Sciatic nerve (tissue), 2 donors: ENCODE measurements at places on chromosomes 2 and 18. TPM values are rescaled to one million over a fixed set of nuclear protein-coding genes. Genes with fewer than 3 reads are reported as not detected.

DNA sequence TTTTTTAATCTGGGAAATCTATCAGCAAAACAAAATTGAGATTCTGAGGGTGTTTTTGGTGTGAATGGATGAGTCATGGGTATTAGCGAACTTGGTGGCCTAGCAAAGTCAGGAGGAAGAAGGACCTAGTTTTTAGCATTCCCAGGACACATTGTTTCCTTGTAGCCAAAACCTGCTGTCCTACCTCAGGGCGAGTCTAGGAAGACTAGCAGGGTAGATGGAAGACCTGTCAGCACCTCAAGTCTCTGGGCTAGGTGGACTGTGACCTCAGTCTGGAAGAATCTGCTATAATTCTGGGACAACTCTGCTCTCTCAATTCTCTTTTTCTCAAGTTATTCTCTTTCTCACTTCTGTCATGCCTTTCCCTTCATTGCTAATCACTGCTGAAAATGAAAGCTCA lies 1399.3 kb upstream of the LRRTM1 start:
- DNase-seq = no peak

- no peak for DNase-seq
Measured at GRCh38 chr18:43596105-43596712, 318.9 kb upstream of the SYT4 start.

Gene ALPI
- not detected for total RNA-seq

Gene HTRA2
- total RNA-seq = 34.5 TPM

Gene FAM161A
- total RNA-seq = 5.9 TPM

Gene FOXD4L1
- not detected for total RNA-seq

Gene TMEM37
- 7.1 TPM for total RNA-seq

- peak; percentile 89 for DNase-seq
Measured at GRCh38 chr2:18987592-18988073, 370.8 kb downstream of the OSR1 start.

DNA sequence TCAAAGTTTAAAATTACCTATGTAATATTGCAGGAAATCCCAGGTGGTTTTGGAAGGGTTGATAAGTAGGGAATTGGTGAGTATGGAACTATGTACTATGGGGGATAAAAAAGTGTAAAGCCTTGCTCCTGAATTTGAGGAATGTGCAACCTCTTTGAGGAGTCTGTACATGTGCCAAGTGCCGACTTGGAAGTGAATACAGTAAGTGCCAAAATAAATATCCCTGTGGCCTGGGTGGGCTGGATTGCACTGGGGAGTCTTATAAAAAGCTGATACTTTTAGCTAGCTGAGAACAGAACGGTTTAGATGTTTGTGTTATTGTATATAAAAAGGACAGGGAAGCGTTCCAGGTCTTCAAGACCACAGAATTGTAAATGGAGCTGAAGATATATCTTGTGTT lies 317.1 kb upstream of the LRRTM1 start:
- DNase-seq = no peak

DNA sequence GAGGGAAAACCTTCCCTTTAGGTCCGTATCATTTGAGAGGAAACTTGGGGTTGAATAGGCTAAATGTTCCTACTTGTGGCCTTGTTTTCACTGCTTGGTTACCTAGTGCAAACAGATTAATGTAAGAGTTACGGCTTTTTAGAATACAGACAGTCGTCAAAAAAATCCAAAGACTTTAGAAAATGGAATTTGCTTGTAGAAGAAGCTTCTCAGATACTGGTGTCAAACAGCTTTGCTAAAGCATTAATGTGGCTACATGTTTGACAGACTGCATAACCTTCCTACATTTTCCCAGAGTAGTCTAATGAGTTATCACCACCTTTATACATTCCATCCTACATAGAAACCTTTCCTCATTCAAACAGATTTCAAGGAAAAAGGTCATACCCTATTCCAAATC lies 114.6 kb downstream of the FMNL2 start:
- DNase-seq = no peak

Gene FBLN7
- 2.3 TPM for total RNA-seq

DNA sequence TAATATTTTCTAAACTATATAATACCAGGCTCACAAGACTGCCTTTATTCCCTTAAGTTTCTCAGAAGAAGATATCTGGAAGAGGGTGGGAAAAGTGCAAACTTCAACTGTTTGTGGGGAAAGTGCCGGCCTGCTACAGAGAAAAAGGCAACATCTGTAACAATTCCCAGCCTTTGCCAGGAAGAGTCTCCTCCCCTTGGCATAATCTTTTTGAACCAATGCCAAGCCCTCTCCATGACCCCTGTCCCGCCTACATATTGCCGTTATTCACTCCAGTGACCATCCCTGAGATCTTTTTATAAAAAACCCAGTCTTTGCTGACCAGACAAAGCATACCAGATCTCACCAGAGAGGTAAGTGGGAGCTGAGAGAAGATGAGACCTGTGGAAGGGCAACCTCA lies at the start of gene REG3G:
Gene REG3G (plus strand): TSS at position 282 of the 400 bp plus-strand sequence. CDS start 392 bp downstream, outside the sequence.
- DNase-seq = no peak

GRCh38 chr2:28994074-28994473 lies 13.0 kb downstream of the TOGARAM2 start:
- no peak for DNase-seq

Gene POTEC
- not detected for total RNA-seq

Gene GAREM2
- total RNA-seq = 6.8 TPM

DNA sequence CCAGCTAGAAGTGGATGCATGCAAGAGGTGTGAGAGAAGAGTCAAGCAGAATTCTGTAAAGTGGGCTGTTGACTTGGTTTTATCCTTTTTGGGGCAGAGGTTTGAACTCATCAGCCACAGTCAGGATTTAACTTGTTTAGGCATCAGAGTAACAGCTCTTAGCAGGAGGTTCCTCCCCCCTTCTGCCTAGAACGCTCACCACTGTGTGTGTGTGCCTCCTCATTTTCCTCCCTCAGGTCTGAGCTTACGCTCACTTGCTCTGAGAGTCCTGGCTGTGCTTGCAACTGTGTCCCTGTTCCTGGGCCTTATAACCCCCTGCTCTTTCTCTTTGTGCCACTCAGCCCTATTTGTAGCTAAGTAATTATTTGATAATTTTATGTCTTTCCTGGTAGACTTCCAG lies 167.9 kb downstream of the TMEM182 start:
- DNase-seq = no peak

Gene RFTN2
- total RNA-seq = 47.7 TPM

Gene KCNG2
- total RNA-seq = 0.22 TPM

DNA sequence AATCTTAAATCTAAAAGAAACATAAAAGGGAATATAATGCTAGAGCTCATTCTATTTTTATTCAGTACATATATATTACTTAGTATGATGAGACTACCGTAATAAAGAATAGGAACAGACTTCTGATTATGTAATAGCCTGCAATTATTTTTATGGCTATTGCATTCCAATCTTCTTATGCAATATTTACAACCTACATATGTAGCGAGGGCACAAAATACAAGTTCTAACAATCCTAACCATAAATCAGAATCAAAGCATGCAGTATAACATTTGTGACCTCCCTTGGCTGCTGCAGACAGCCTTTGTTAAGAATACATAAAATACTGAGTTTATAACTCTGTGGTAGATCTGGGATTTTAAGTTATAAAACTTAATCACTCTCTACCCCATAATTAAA lies 177.6 kb downstream of the BABAM2 start:
- no peak for DNase-seq

Gene KIF5C
- 62.7 TPM for total RNA-seq
